ENCODE measurements at places on chromosomes 3 and 15.

- peak; percentile 39 for DNase-seq
Measured at GRCh38 chr15:67064607-67065530, 533 bp upstream of the SMAD3 start.

- peak; percentile 22 for DNase-seq
Measured at GRCh38 chr3:169812332-169813235, at the start of the genes LRRC34 and LRRIQ4. Gene LRRC34, minus strand, starts transcription at chr3:169812904. Its CDS starts 356 bp downstream, at chr3:169812548. Gene LRRIQ4, plus strand, starts transcription at chr3:169812870. Its CDS starts 9,052 bp downstream, at chr3:169821922.

GRCh38 chr15:83919319-83919830 is 265.5 kb downstream of the ADAMTSL3 start:
- DNase-seq, result no peak

DNA sequence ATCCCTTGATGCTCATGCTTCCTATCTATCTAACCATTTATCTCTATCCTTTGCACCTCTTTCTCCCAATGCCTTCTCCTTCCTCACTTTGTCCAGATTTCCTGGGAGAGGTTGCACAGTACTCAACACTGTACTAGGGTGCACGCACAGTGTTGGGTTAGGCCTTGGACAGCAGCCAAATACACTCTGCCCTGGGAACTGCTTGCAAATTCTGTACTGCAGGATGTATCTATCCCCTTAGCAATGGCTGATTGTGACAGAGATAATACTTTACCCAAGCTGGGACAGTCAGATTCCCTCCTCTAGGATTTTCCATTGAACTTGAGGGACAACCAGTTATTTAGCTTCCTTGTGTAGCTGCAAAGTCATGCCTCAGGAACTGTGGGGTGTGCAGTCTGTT is 113.3 kb downstream of the IL20RB start:
- no peak for DNase-seq

- DNase-seq, result no peak
Measured at GRCh38 chr15:68416158-68416535, 15.8 kb downstream of the ITGA11 start.

DNA sequence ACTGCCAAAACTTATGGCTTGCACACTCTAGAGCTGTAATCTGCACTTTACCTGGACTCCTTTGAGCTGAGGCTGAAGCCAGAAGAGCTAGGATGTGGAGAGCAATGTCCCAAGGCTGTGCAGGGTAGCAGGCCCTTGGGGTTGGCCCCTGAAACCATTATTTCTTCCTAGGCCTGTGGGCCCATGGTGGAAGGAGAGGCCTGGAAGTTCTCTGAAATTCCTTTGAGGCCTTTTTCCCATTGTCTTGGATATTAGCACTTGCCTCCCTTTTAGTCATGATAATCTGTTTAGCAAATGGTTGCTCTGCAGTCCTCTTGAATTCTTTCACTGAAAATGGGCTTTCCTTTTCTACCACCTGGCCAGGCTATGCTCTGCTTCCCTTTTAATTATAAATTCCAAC is 102.0 kb upstream of the SGO1 start:
- no peak for DNase-seq

- no peak for DNase-seq
Measured at GRCh38 chr15:40879609-40880008, 5.6 kb upstream of the RHOV start.

- DNase-seq, result no peak
Measured at GRCh38 chr3:109985943-109986555, 648.7 kb upstream of the DPPA4 start.

DNA sequence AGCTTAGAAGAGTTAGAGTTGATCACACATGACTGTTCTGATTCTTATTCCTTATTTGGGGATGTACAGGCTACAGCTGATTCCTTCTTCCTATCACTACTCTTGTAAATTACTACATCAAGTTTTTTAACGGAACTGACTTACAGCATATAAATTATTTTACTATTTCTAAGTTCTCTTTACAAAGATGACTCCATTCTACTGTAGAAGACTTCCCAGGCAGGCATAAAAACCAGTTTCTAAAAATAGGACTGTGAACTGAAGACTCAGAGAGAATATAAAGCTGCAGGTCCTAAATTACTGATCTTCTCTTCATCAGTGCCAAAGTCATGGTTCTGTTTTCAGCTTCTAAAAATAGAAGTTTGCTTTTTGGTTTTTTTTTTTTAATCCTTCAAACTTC is 38.9 kb downstream of the ANO10 start:
- DNase-seq, result no peak

DNA sequence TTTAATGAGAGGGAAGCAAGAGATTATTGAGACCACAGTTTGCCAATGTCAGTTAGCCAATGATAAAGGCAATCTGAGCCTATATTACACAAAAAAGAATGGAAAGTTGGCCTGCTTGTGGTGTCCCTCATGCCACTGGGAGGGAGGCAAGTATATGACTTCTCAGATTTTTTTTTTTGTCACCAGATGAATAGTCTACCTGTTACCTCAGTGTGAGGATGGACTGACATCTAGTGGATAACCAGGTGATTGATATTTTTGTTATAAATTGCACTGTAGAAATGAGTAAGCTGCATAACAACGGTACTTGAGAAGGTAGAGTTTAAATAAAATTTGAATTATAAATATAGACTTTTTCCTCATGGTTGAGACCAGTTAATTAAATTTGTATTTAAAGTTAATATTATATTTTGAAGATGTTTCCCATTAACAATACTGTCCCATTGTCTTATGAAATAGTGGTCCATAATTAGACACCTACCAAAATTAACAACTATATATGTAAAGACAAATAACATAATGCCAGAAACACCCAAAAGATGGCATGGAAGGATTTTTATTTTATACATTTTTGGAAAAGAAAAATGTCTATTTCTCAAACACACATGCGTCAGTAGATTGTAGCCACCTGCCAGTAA is 237.8 kb upstream of the GADL1 start:
- DNase-seq, result no peak

DNA sequence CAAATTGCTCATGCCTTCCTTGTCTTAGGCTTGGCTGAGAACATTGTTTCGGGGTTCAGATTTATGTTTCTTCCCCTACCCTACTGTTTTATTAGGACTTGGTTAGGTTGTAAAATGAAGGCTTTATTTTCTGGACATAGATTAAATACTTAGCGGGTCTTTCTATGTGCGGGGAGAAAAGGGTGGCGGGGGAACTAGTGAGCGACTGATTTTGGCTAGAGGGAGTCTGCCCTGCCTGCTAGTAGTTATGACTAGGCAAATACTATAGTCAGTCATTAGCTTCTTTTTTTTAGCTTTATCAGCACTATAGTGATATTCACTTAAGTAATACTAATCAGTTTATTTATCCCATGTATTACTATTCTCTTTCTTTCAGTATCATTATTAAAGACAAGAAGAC is 3.6 kb downstream of the CADM2 start:
- no peak for DNase-seq

DNA sequence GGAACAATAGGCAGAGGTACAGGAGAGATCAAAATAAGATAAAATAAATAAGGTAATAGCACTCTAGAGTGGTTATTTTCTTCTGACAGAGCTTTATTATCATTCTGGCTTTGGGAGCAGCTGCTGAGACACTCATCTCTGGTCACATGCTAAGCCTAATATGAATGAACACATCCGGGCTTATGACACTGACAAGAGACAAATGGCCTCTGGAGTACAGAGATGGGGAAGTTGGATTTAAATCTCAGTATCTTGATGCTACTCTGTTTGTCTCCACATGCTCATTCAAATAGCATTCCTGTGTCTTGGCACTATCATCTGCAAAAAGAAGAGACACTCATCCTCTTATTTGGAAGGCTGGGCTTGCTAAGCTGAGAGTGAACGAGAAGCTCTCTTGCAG is 55.6 kb downstream of the TMEM45A start:
- no peak for DNase-seq

GRCh38 chr3:41956574-41956973 is 5.3 kb downstream of the ULK4 start:
- no peak for DNase-seq

DNA sequence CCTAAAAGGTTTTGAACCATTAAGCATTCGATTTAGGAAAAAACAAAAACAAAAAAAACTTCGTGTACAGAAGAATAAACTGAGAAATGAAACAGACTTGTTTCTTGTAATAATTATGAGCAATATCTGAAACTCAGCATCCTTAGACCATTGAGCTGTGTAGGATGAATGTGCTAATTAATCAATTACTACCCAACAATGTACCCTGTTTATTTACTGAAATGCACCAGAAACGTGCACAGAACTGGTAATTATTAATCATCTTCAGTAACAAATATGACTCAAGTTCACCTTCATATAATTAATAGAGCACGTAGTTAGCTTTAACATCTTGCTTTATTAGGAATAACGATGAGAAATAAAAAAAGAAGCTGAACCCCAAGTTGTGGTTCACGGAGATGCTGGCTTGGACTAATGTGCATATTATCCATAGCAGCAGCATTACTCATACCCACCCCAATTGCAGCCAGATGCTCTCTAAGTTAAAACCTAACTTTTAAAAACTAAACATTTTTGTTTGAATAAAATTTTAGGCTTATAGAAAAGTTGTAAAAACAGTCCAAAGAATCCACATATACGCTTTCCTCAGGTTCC is 10.2 kb upstream of the C15orf61 start:
- no peak for DNase-seq

DNA sequence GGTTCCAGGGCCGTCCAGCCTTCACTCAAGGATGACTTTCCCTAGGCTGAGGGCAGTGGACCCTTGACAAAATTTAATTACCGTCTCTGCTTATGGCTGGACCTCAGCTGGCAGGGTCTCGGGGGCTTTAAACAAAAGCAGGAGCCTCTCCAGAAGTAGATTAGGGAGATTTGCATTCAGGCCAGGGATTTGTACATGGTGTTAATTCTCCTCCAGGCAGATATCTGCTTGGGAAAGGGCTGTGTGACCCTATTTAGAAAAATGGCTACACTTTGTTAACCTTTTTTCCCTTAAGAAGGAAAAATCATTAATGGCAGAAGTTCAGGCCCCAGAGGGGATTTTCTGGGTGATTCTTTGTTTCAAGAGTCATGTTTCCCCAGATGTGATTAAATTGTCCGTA is 329.1 kb upstream of the C2CD4B start:
- no peak for DNase-seq

GRCh38 chr3:102125994-102126368 is 276.7 kb downstream of the NFKBIZ start:
- no peak for DNase-seq

DNA sequence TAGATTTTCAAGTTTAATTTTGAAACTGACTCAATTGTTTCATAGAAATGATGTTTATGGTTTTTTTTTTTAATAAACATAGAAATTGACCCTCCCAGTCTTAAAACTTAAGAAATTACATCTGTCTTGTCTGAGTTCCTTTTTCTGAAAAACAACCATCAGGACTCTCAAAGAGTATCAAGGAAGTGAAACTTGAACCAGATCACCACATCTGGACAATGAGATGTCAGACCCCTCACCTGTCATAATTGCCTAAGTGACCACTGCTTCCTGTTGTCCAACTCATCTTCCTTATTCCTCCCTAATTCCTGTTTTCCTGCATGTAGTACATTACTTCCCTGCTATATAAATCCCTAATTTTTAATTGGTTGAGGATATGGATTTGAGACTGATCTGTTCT is 441.5 kb upstream of the ARHGEF26 start:
- no peak for DNase-seq

DNA sequence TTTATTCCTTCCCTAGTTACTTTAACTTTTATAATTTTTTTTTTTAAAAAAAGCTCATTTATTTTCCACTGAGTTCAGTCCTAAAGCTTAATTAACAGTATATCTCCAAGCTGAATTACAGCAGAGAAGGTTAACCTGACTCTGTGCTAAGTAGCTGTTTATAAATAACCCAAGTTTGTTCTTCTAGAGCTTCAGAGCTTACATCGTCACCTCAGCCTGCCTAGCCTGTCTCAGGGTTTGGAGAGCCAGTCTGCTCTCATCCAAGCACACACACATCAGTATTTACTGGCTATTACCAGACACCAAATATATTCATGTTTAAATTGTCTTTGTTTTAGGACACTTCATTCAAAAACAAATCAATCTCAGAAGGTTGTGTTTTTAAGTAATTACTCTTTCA is 154.9 kb downstream of the CDIN1 start:
- DNase-seq, result no peak

DNA sequence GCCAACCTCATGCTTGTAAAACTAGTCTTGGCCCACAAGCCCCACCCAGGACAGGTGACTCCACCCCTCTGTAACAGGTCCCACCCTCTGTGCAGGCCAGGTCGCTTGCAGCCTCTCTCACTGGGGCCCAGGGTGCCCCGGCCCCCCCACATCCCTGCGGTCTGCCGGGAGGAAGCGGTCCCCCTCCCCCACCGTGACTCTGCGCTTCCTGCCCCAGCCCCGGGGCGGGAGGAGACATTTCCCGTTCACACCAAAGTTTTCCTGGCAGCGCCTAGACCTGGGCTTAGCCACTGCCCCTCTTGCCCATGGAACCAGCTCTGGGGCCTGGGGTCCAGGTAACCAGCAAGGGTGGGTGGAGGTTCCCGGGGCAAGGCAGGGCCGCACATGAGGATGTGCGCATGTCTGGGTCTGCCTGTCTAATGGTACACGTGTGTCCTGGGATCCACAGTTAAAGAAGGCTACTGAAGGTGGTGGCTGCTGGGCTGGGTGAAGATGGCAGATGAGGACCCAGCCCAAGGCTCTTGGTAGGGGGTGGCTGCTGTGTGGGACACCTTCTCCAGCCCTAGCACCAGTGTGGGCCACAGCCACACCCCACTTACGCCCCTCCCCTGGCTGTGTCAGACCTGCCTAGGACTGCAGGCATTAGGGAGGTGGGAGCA is 8.4 kb downstream of the NBEAL2 start:
- DNase-seq, result no peak

DNA sequence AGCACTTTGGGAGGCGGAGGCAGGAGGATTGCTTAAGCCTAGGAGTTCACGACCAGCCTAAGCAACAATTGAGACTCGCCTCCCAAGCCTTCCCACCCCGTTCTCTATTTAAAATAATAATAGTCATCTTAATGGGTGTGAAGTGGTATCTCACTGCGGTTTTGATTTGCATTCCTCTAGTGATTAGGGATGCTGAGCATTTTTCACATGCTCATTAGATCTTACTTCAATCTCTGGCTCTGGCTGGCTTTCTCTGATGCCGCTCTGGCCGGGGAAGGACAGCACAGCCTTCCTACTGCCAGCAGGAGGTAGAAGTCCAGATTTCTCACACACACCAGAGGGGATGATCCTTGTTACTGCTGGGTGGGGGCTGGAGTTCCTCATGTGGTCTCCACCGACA is 7.4 kb upstream of the EIF4A2 start:
- no peak for DNase-seq

- DNase-seq, result no peak
Measured at GRCh38 chr3:71273453-71273852, 310.1 kb downstream of the FOXP1 start.

GRCh38 chr3:123277106-123277505 is 75.4 kb downstream of the SEC22A start:
- no peak for DNase-seq

GRCh38 chr15:71437404-71437803 is 322.1 kb downstream of the THSD4 start:
- no peak for DNase-seq

DNA sequence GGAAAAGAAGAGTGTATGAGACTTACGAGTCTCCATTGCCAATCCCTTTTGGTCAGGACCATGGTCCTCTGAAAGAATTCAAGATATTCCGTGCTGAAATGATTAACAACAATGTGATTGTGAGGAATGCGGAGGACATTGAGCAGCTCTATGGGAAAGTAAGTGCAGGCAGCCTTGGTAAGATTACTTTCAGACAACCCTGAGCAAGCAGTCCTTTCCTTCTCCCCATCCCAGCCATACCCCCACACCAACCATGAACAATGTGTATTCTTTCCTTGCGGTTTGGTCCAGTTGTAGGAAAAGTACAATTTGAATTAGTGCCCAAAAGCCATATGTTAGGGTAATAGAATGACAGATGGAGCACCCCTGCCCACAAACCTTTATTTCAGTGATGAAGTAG is 5.6 kb downstream of the TSEN2 start:
- DNase-seq, result no peak

- DNase-seq, result no peak
Measured at GRCh38 chr3:178669022-178669601, 132.9 kb downstream of the KCNMB2 start.
